ENCODE measurements at places on chromosomes 2 and 18. TPM values are rescaled to one million over a fixed set of nuclear protein-coding genes. Genes with fewer than 3 reads are reported as not detected.

ARL6IP6 gene
- 6.5 TPM for total RNA-seq

HNMT gene
- total RNA-seq = 11.2 TPM

GRCh38 chr2:54047658-54048057, 67.8 kb upstream of the ACYP2 start:
- DNase-seq = no peak

DNA sequence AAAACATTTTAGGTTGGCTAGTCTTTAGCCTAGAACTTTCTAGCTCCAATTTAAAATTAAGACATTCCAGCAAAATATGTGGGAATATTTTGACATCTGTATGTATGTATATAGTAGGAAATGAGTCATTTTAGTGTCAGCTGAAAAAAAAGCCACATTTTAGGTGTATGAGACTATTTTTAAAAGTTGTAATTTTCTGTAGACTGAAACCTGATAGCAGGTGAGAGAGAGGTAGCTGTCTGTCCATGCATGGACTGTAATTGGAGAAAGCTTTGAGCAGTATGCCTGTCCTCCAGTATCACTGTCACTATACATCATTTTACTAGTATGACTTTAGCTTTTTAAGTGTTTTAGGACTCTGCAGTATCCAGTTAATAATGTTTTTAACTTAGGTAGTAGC, 26.1 kb upstream of the PPP1R1C start:
- no peak for DNase-seq

DNA sequence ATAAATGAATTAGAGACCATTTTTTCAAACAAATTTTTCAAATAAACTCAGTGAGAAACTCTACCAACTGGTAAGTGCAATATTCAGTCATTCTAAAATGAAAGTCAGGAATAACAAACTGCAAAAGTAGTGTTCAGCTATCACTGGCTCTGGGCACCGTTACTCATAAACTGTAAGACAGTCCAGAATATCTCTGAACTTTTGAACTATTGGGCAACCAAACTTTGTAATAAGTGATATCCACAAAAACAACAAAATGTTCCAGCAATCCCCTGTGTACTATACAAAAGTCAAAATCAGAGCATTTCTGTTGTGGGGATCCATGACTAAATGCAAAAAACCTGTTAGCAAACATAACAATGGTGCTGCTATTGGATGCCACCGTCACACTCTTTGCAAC, 56.3 kb downstream of the SLC25A12 start:
- no peak for DNase-seq
